Omental fat pad (tissue), 4 donors: ENCODE measurements at places on chromosomes 7 and 10.
A peak's percentile ranks its signal among the peaks of the same experiment; 100 is the strongest.

- DNase-seq = no peak
Observed at GRCh38 chr10:126124668-126125349, 228.4 kb downstream of the FANK1 start.

DNA sequence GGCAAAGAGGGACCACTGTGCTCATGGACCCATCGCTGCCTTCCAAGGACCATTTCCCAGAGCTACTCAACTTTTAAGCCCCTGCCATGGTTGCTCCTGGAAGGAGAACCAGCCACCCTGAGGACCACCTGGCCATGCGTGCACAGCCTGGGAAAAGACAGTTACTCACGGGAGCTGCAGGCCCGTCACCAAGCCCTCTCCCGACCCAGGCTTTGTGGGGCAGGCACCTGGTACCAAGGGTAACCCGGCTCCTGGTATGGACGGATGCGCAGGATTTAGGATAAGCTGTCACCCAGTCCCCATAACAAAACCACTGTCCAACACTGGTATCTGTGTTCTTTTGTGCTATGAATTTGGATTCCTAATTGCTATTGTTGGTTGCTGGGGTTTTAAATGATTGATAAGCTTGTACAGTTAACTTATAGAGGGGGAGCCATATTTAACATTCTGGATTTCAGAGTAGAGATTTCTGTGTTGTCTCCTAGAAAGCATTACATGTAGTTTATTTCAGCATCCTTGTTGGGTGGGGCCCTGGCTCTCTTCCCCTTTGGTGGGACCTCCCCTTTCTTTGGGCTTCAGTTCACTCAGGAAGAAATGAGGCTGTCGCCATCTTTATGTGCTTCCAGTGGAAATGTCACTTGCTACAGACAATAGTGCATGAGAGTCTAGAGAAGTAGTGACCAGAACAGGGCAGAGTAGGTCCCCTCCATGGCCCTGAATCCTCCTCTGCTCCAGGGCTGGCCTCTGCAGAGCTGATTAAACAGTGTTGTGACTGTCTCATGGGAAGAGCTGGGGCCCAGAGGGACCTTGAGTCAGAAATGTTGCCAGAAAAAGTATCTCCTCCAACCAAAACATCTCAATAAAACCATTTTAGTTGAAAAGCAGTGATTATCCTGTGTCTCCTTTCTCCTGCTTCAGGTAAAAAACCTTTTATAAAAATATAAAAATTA lies 19.4 kb downstream of the LAT2 start:
- no peak for DNase-seq

- DNase-seq = no peak
Observed at GRCh38 chr7:80411621-80412020, 100.2 kb downstream of the GNAT3 start.

DNA sequence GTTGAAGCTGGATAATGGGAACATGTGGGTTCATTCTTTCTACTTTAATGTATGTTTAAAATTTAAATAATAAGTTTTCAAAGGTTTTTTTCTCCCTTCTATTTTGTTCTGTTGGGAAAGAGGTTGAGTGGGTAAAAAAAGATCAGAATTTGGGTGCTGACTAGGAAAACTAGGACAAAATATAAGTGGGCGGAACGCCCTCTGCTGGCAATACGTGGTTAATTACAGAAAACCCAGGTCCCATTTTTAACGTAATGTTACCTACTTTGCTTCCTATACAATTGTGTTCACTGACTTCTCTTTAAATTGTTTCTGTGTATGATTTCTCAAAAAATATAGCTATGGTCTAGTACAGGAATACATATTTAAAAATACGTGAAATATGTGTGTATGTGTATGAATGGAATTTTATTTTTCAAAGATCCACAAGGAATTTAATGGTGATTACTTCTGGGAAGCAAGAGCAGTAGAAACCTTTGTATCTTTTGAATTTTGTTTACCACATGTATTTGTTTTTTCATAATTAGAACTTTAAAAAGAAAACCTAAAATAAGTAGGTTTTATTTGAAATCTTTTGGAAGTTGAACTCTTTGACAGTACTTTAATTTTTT lies 8.7 kb downstream of the ECD start:
- DNase-seq = no peak

GRCh38 chr10:79418886-79419595 lies 26.4 kb downstream of the ZCCHC24 start:
- no peak for DNase-seq

DNA sequence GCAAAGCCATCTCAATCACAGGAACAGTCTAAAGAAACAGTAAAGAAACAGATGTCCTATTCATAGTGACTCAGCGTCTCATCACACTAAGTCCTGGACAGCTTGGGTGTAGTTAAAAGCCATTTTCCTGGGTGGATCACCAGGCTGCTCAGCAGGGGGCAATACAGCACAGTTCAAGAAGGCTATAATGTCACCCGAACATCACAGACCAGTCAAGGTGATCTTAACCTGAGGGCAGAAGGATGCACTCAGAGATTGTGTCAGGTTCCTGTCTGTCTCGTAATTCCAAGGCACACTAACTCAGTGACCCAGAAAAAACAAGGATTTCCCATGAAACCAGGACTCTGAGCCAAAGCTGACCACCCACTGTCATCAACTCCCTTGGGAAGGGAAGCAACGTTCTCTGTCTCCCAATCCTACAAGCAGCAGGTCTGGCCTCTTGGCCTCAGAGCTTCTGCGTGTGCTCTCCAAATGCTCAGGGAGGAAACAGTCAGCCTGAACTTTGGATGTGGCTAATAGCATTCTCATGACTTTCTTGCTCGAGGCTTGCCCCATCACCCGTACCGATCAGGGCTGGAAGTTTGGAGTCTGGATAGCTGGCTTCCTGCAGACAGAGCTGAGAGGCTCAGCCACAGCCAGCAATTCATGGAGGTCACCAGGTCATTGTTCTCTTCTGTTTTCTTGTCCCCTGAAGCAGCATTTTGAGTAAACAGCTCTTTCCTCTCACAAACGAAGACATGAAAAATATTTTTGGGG lies 90.4 kb upstream of the FAM171A1 start:
- no peak for DNase-seq

- DNase-seq = no peak
Observed at GRCh38 chr7:36658335-36659171, 65.7 kb downstream of the AOAH start.

- DNase-seq = no peak
Observed at GRCh38 chr10:103021150-103021899, 103.2 kb downstream of the CNNM2 start.

DNA sequence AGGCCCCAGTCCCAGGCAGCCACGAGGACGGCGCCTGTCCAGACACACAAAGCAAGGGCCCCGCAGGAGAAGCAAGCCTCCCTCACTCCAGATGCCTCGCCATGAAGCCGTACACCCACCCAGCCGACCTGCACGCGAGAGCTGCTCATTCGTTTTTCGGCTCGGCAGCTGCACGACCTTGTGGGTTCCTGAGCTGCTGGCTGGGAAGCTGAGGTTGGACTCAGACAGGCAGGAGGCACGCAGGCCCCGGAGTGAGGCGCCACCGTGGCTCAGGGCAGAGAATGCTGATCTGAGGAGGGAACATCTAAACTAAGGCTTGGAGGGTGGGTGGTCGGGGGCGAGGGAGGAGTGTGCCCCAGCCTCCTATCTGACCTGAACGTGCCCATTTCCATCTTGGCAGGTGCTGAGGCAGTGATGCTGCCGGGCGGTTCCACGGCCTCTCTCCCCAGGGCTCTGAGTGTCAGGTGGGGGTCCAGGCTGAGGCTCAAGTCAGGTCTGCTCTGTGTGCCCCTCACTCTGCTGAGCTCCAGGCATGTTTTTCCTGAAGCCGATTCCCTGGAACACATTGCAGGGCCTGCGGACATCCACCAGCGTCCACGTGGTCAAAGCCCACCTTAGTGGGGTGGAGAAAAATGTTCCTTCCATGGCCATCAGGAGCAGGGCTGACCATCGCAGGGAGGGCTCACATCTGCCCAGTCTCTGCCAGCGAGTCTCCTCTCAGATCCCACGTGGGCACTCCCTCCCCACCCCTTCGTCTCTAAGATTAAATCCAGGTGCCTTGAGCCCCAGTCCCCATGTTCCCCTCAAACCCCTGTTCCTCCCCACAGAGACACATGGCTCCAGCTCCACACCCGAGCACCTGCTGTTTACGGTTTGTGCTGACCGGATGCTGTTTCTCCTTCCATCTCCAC lies 28.1 kb upstream of the FAM20C start:
- DNase-seq = no peak

- DNase-seq = no peak
Observed at GRCh38 chr7:27688646-27689045, 26.0 kb upstream of the HIBADH start.

DNA sequence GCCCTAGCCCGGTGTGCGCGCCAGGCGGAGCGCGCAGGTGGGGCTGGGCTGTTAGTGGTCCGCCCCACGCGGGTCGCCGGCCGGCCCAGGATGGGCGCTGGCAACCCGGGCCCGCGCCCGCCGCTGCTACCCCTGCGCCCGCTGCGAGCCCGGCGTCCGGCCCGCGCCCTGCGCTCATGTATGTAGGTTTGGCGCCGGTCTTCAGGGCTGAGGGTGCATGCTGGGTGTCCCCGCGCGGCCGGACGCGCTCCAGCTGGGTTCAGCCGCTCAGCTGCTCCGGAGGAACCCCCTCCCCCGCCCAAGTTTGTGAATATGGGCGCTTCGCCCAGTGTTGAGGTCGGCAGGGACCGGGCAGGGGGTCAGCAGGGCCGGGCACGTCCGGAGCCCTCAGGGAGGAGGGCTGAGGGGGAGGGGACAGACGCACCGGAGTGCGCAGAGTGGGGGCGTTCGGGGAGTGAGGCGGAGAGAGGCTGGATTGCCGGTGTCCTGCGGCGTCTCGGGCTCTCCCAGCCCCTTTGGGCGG lies 559 bp downstream of the VWC2 start:
- no peak for DNase-seq

- peak; percentile 67 for DNase-seq
Observed at GRCh38 chr7:30740417-30741181, 11.3 kb upstream of the INMT start.

- no peak for DNase-seq
Observed at GRCh38 chr10:17113346-17113745, 16.3 kb downstream of the CUBN start.

- DNase-seq = no peak
Observed at GRCh38 chr10:24039897-24040296, 169.0 kb upstream of the KIAA1217 start.

- DNase-seq = no peak
Observed at GRCh38 chr10:88195841-88196240, 332.4 kb downstream of the PTEN start.

DNA sequence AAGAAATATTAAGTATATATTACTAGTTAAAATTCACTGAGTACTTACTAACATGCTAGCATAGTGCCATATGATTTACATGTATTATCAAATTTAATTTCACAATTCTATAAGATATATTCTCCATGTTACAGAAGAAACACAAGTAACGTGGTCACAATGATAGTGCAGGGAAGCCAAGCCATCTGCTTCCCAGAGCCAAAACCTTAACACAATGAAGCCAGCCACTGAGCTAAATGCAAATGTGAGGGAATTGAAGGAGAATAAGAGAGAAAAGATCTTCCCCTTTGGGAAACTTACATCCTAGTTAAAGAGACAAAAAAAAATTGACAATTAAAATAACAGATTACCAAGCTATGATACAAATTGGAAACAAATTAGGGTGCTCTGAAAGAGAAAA lies 63.6 kb downstream of the ELAPOR2 start:
- no peak for DNase-seq

- DNase-seq = no peak
Observed at GRCh38 chr7:91898240-91898992, 17.9 kb upstream of the MTERF1 start.

DNA sequence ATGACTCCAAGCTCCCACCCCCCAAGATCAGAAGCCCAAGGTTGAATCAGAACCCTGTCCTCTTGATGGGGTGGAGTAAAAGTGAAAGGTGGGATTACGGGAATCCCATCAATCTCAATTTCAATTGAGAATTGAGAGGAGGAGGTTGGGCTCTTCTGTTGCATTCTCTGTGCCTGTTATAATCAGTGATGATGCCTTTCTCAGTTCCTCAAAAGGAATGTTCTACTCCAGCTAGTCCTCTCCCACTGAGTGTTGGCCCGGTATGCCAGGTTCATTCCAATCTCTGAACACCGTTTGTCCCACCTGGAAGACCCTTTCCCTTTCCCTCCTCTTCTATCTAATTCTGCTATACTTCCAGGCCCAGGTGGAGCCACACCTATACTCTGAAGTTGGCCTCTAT lies 17.2 kb upstream of the XPNPEP1 start:
- DNase-seq = no peak

DNA sequence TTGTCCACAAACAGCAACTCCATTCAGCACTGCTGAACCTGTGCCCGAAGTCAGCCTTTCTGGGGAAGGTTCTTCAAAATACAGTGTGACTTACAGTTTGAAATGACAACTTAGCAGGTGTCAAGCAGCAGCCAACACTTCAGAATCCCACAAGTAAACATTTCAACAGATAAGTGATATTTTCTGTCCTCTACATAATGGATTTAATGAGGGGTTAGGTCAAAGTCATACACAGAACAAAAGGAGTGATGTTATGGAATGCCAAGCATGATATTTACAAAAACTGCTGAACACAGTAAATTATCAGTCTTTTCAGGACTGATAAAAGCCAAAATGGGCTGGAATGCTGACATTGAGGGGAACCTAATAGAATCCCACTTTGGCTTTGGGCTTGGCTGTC lies 77.6 kb upstream of the JAZF1 start:
- DNase-seq = no peak

- DNase-seq = no peak
Observed at GRCh38 chr10:112481602-112482001, 34.6 kb downstream of the VTI1A start.

DNA sequence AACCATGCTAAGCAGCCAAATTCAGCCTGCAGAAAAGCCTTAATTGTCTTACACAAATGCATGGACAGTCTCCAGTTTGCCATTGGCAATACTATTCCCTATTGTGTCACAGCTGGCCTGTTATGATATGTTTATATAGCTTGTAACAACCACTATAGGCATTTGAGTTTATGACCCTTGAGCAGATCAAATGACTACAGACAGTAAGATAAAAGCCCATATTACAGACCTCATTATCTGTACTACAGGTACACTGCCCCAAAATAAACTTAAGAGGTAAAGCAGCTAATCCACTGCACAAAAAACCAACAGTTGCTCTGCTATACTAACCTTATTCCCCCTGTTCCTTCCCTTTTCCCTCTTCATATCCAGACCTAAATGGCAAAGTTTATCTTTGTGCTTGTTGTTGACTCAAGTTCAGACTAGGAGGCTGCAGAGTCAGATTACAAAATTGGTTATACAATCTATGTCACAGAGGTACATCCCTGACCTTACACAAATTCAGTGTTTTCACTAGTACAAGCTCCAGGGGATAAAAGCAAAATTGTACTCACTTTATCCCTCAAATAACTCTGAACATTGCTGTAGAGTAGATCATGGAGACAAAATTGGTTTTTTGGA lies 218.4 kb downstream of the GRM8 start:
- DNase-seq = no peak
